Epithelial cell of alveolus of lung (primary cell): ENCODE measurements at places on chromosomes 6 and 20. TPM values are rescaled to one million over a fixed set of nuclear protein-coding genes. Genes with fewer than 3 reads are reported as not detected.

AGER gene
- total RNA-seq = 0.65 and 7.7 TPM in 2 replicates

COL21A1 gene
- total RNA-seq = 1.0 and 9.6 TPM in 2 replicates

GPR6 gene
- not detected in 2 replicates for total RNA-seq

SLC35F1 gene
- total RNA-seq = under 0.01 TPM in 1 of 2 replicates, not detected in the other

OGFR gene
- 47.2 and 48.7 TPM in 2 replicates for total RNA-seq

BPIFB2 gene
- total RNA-seq = not detected in 2 replicates

GRM4 gene
- not detected in 2 replicates for total RNA-seq

BPIFB4 gene
- not detected in 2 replicates for total RNA-seq

SNAP25 gene
- total RNA-seq = 6.6 and 28.2 TPM in 2 replicates

CAGE1 gene
- total RNA-seq = under 0.01 TPM in 1 of 2 replicates, not detected in the other

SLC35B3 gene
- 14.6 and 19.4 TPM in 2 replicates for total RNA-seq

GSTA3 gene
- total RNA-seq = not detected in 2 replicates

LRRC73 gene
- 0.39 TPM in 1 of 2 replicates, not detected in the other for total RNA-seq

LAMA2 gene
- total RNA-seq = 28.3 and 54.9 TPM in 2 replicates
